Right cardiac atrium (tissue), 5 donors: ENCODE measurements at places on chromosomes 16 and 17. TPM values are rescaled to one million over a fixed set of nuclear protein-coding genes. Genes with fewer than 3 reads are reported as not detected.

SDR42E2 gene
- not detected for total RNA-seq

- no peak for DNase-seq
These were observed 196.9 kb upstream of the CDH11 start for GRCh38 chr16:65318590-65319257.

DNA sequence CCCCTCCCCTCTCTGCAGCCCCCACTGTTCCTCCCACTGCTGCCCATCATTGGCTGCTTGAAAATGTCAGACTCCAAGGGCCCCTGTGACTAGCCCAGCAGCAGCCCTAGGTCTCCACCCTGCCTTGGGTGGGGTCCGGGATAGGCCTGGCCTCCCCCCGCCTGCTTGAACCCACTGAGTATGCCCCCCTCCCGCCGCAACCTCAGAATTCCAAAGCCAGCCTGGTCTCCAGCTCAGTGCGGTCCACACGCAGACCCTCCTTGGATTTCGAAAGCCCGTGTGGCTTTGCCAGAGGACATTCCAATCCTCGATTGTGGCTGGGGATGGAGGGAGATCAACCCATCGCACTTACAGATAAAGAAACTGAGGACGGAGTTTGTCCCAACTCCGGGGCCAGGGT, 6.4 kb downstream of the DPEP1 start:
- DNase-seq: no peak

- DNase-seq: no peak
These were observed 37.3 kb downstream of the SEC14L1 start for GRCh38 chr17:77178050-77178449.

- DNase-seq: no peak
These were observed 5.5 kb downstream of the MYO19 start for GRCh38 chr17:36529121-36529520.

RAP1GAP2 gene
- total RNA-seq: 43.7 TPM
